ENCODE measurements at places on chromosomes 4 and X.

DNA sequence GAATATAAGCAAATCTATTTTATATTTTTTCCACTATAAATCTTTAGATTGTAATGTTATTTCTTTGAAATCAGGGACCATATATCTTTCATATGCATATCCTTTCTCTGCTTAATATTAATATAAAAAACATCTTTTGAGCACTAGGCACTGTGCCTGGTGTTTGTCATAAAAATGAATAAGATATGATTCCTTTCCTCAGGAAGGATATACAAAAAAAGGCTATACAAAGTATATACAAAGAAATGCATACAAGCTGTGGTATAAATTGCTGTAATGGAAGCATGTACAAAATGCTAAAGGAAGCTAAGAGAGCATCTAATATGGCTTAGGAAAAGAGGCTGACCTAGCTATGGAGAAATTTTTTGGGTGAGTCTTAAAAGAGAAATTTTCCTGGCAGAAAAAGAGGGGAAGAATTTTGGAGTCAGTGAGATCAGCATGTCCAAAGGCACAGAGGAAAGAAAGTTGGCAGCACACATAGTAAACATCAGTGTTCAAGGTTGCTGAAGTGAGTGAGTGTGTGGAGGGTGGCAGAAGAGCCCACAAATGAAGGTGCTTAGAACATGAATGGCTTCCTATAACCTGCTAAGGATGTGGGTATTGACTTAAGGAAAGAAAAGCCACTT, 500.0 kb downstream of the SPRY1 start:
- no peaks in the 10 kb centered on the region for H3K36me3 ChIP-seq
- H3K4me1 ChIP-seq = peaks cover 6% of the 10 kb centered on the region
- DNase-seq = peak; percentile 82
- no peak overlapping the region for H3K4me3 ChIP-seq
- H3K27ac ChIP-seq = peak overlapping the region; percentile 56

DNA sequence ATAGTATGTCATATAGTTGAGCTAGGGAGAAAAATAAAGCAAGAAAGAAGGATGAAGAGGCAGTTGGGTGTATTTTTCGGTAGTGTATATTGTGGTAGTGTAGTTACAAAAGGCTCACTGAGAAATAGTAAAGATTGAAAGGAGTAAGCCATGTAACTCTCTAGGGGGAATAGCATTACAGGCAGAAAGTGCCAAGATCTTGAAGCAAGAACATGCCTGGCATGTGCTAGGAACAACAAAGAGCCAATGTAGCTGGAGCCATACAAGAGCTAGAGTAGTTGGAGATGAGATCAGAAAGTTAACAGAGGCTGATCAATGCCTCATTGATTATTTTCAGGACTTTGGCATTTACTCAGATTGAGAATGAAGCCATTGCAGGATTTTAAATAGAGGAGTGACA, 3.0 kb downstream of the ABCE1 start:
- H3K36me3 ChIP-seq = no peaks in the 10 kb centered on the region
- H3K27ac ChIP-seq = no peak overlapping the region
- peaks cover 6% of the 10 kb centered on the region for H3K4me1 ChIP-seq
- DNase-seq = no peak
- H3K4me3 ChIP-seq = no peak overlapping the region

- no peak for DNase-seq
- H3K4me1 ChIP-seq = no peaks in the 10 kb centered on the region
- no peak overlapping the region for H3K27ac ChIP-seq
- H3K27me3 ChIP-seq = peaks cover 2% of the 10 kb centered on the region
- H3K4me3 ChIP-seq = no peak overlapping the region
These were observed 99.2 kb downstream of the SHOX start for GRCh38 chrX:729583-730409.

GRCh38 chr4:182105416-182105815, 137.8 kb upstream of the TENM3 start:
- no peaks in the 10 kb centered on the region for H3K4me1 ChIP-seq
- no peak overlapping the region for H3K4me3 ChIP-seq
- no peak overlapping the region for H3K27ac ChIP-seq
- no peaks in the 10 kb centered on the region for H3K27me3 ChIP-seq

DNA sequence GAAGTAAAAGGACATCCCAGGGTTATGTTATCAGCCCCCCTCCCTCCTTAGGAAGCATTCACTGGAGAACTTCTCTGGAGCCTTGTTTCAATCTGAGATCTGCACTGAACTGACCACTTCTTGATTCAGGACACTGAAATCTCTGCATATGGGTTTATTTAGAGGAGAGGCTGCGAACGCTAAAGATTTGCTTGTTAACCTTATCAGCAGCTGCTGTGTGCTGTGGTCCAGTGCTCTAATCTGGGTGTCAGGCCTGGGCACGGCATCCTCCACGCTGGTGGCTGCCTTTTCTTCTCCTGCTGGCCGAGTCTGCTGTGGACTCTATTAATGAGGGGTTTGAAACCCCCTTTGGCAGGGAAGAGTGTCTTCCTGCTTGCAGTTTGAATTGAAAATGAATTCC, 1094.7 kb upstream of the TENM3 start:
- no peaks in the 10 kb centered on the region for H3K36me3 ChIP-seq
- no peak overlapping the region for H3K27ac ChIP-seq
- H3K27me3 ChIP-seq = no peaks in the 10 kb centered on the region
- no peak for DNase-seq
- no peak overlapping the region for H3K4me3 ChIP-seq
- H3K4me1 ChIP-seq = no peaks in the 10 kb centered on the region

GRCh38 chrX:102985192-102985591, 48.1 kb downstream of the RAB40AL start:
- H3K4me3 ChIP-seq = no peak overlapping the region
- DNase-seq = no peak
- no peak overlapping the region for H3K27ac ChIP-seq
- H3K36me3 ChIP-seq = no peaks in the 10 kb centered on the region
- peaks cover 25% of the 10 kb centered on the region for H3K27me3 ChIP-seq

DNA sequence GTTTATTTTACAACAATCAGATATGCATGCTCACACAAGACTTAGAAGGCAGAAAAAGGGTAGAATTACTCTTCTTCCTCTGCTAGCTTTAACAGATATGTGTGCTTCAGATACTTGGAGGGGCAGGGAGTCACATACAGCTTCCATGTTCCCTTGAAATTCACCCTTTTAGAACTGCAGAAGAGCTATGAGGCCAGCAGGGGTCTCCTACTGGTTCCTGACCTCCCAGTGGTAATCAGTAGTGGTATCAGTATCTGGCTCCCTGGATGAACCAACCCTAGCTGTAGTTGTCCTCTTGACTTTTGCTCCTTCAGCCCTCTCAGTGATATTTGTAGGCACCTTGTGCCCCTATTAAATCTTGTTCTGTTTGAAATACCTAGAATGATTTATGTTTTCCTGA, 81.5 kb downstream of the RCHY1 start:
- H3K27me3 ChIP-seq = no peaks in the 10 kb centered on the region
- no peak for DNase-seq
- H3K4me3 ChIP-seq = no peak overlapping the region

GRCh38 chrX:1391707-1392375, at the start of gene SLC25A6:
TSS of gene SLC25A6 (minus strand) at chrX:1392113. CDS start at chrX:1392009, 104 bp downstream.
- peaks cover 29% of the 10 kb centered on the region for H3K4me1 ChIP-seq
- H3K27ac ChIP-seq = peak within 1 kb of the TSS; percentile 98
- peak within 1 kb of the TSS; percentile 100 for H3K4me3 ChIP-seq
- H3K36me3 ChIP-seq = peaks cover 47% of the 10 kb centered on the region

- no peaks in the 10 kb centered on the region for H3K27me3 ChIP-seq
- H3K4me1 ChIP-seq = no peaks in the 10 kb centered on the region
- no peak overlapping the region for H3K27ac ChIP-seq
- no peaks in the 10 kb centered on the region for H3K36me3 ChIP-seq
These were observed 56.0 kb upstream of the RELL1 start for GRCh38 chr4:37742149-37742548.

GRCh38 chr4:175457956-175458355, 354.1 kb downstream of the GPM6A start:
- no peaks in the 10 kb centered on the region for H3K36me3 ChIP-seq
- H3K27ac ChIP-seq = no peak overlapping the region
- H3K27me3 ChIP-seq = no peaks in the 10 kb centered on the region
- DNase-seq = no peak
- H3K4me3 ChIP-seq = no peak overlapping the region

DNA sequence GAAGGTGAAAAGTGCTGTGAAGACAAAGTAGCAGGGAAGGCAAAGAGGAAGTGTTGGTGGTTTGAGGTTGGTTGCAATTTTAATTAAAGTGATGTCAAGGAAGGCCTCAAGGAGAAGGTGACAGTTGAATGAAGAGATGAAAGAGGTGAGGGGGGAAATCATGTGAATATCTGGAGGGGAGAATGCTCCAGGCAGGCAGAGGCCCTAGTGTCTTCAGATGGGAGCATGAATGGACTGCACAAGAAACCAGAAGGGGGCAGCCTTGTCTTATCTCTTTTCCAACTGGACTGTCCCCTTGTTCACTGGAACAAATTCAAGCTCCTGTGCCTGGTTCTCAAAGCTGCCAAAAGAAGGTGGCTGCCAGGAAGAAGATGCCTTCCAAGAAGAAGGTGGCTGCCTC, 68.4 kb downstream of the MAOB start:
- H3K27me3 ChIP-seq = peaks cover 11% of the 10 kb centered on the region
- DNase-seq = no peak
- H3K4me1 ChIP-seq = no peaks in the 10 kb centered on the region
- no peak overlapping the region for H3K4me3 ChIP-seq

- H3K4me1 ChIP-seq = peaks cover 13% of the 10 kb centered on the region
- no peak overlapping the region for H3K4me3 ChIP-seq
- H3K27ac ChIP-seq = no peak overlapping the region
- no peak for DNase-seq
- no peaks in the 10 kb centered on the region for H3K36me3 ChIP-seq
These were observed 31.4 kb upstream of the STS start for GRCh38 chrX:7116081-7116480.

- H3K36me3 ChIP-seq = no peaks in the 10 kb centered on the region
- peaks cover 3% of the 10 kb centered on the region for H3K4me1 ChIP-seq
- DNase-seq = peak; percentile 16
- H3K27ac ChIP-seq = no peak overlapping the region
These were observed 26.7 kb upstream of the CLDN34 start for GRCh38 chrX:9940421-9940820.

DNA sequence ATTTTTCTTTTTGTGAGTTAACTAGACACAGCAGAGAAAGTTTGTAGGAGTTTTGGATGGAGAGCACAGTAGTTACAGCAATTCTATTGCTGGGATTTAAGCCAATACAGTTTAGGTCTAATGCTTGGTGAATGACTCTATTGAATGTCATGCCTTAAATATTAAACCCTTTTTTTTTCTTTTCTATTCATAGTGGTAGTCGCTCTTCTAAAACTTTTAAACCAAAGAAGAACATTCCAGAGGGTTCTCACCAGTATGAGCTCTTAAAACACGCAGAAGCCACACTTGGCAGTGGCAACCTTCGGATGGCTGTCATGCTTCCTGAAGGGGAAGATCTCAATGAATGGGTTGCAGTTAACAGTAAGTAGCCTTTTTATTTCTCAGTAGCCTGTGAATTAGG, 34.8 kb upstream of the DCK start:
- H3K27ac ChIP-seq = no peak overlapping the region
- DNase-seq = no peak
- H3K4me3 ChIP-seq = no peak overlapping the region
- H3K27me3 ChIP-seq = no peaks in the 10 kb centered on the region
- no peaks in the 10 kb centered on the region for H3K4me1 ChIP-seq

DNA sequence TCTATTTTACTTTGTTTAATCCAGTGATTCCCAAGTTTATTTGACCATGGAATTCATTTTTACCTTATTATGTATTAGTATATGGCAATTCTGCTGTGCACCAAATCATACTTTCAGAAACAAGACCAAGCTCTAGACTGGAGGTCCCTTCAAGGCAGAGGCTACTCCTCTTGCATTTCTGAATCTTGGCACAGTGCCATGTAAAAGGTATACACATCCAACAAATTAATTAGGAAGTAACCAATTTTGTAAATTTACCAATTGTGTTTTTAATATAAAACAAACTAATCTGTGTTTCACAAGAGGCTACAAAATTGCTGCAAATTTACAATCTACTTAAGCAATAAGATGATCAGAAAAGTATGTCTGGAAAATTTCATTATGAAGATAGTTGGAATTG, 712.2 kb upstream of the HS3ST1 start:
- H3K4me3 ChIP-seq = no peak overlapping the region
- no peak overlapping the region for H3K27ac ChIP-seq
- H3K27me3 ChIP-seq = no peaks in the 10 kb centered on the region
- H3K4me1 ChIP-seq = no peaks in the 10 kb centered on the region
- DNase-seq = no peak
- H3K36me3 ChIP-seq = no peaks in the 10 kb centered on the region

GRCh38 chr4:33890841-33891240, 2353.5 kb downstream of the ARAP2 start:
- DNase-seq = peak; percentile 66
- H3K27me3 ChIP-seq = no peaks in the 10 kb centered on the region
- H3K27ac ChIP-seq = no peak overlapping the region
- H3K4me1 ChIP-seq = no peaks in the 10 kb centered on the region

GRCh38 chr4:89434364-89434988, 126.9 kb upstream of the GPRIN3 start:
- H3K4me3 ChIP-seq = no peak overlapping the region
- no peaks in the 10 kb centered on the region for H3K4me1 ChIP-seq
- DNase-seq = peak; percentile 58
- H3K36me3 ChIP-seq = no peaks in the 10 kb centered on the region

DNA sequence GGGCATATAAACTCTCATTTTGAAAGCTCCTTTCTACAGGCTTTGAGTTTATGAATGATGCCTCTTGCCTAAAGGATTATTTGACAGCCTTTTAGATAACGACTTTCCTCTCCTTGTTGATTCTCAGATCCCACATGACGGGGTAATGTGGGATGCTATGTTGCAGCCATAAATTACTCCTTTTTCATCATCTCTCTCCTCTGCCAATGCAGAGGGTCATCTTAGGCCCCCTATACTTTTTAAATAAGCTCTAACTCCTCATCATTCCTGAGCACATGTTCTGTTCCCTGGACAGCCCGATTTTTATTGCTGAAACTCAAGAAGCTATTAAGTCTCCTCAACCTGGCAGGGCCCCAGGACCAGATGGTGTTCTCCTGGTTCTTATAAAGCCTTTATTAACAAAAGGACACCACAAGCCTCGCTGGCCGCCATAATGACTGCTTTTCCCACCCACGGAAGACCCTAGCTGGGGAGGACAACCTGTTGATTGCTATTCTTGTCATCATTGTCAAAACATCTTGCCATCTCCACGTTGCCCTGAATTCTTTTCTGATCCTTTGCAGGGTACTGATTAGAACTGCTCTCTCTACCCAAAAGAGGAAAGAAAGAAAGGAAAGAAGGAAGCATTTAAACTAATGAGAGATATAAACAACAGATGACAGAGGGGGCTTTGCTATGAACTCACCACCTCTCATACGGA, 150.7 kb downstream of the DHX15 start:
- H3K36me3 ChIP-seq = no peaks in the 10 kb centered on the region
- H3K27ac ChIP-seq = peak overlapping the region; percentile 70
- peaks cover 19% of the 10 kb centered on the region for H3K4me1 ChIP-seq
- H3K4me3 ChIP-seq = no peak overlapping the region

GRCh38 chrX:81114757-81115156, 87.0 kb downstream of the HMGN5 start:
- H3K27ac ChIP-seq = no peak overlapping the region
- no peak for DNase-seq
- H3K4me3 ChIP-seq = no peak overlapping the region
- no peaks in the 10 kb centered on the region for H3K4me1 ChIP-seq

Measured in muscle of leg (tissue), 16 donors.